Uterus (tissue), 4 donors: ENCODE measurements at places on chromosomes 16 and 17.

DNA sequence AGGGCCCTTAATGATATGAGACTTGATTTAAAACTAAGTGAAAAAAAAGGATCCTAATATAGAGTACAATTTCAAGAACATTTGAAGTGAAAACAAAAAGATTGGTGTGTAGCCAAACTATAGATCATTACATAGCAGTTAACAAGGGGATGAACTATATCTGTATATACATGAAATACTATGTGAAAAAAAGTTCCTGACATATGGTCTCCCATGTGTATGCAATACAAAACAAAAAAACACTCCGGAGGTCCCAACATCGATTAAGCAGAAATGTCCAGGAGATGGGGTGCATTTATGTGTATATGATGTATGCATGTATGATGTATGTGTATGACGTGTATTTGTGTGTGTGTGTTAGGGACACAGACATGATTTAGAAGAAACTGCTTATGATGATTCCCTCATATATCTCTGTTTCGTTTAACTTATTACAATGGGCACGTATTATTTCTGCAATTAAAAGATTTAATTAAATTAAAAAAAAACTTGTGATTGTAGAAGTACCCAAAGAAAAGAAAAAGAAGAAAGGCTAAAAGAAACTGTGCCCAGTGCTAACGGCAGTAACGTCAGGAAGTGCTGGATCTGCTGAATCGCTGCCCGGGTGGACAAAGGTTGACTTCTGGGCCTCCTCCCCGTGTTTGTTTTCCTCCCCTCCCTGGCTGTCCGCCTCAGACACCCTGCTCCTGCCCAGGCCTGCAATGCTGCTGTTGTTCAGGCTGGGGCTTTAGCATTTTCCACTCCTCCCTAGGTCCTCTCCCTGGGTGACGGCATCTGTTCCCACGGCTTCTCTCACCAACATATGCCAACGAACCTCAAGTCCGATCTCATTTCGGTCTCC is 36.9 kb downstream of the TBX4 start:
- no peak for DNase-seq

- DNase-seq: no peak
These were observed 186.5 kb downstream of the KATNIP start for GRCh38 chr16:27736431-27736830.

GRCh38 chr16:81589975-81590650 is 145.5 kb downstream of the CMIP start:
- DNase-seq: no peak

- no peak for DNase-seq
These were observed 62.6 kb downstream of the AXIN2 start for GRCh38 chr17:65498816-65499215.

DNA sequence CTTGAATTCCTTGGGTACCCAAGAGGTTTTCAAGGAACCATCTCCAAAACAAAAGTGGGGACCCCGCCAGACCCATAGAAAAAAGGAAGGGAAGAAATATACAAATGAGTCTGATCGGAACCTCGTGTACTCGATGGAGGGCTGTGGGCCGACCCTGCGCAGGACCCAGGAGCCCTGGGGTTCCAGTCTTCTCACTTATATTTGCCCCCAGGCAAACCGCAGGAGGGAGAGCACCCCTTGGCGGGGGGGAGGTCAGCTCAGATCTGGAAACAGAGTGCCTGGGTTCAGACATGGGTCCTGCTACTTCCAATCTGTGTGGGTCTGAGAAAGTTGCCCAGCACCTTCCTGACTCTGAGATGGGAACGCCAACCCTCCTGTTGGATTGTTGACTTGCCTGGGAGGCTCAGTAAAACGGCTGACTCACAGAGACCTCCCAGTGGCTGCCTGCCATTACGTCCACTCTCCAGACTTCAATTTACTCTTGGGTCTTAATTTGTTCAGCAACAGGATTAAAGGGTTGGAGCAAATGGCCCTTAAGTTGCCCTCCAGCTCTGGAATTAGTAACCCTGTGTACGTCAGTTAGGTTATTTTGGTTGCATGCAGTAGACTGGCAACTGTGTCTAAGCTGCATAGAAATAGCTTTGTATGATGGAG is 24.9 kb upstream of the CACNG4 start:
- no peak for DNase-seq

DNA sequence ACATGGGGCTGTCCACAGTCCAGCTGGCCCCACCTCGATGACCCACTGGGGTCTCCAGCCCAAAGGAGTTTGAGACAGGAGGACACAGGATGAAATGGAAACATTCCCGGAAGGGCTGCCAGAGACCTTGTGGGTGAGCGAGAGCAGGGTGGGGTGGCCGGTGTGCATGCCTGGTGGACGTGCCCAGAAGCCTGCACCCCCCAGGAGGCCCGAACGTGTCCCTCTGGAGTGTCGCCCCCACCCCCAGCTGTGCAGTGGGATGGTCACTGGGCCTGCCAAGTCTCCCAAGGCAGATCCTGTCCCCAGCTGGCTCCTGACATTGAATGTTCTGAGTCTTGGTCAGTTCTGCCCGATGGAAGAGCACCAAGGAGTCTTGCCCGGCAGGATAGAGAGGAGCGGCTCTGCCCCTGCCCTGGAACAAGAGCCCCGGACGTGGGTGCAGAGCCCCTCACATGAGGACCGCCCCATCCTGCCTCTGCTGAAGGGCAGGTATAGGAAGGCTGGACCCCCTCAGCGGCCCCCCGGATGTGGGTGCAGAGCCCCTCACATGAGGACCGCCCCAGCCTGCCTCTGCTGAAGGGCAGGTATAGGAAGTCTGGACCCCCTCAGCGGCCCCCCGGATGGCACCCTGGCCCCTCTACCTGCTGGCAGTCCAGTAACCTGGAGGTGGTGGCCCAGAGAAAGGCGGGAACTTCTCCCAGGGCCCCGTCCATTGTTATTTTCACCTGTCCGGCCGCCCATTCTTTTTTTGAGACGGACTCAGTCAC is 3.1 kb upstream of the CAPN15 start:
- no peak for DNase-seq

- DNase-seq: no peak
These were observed 31.3 kb downstream of the TVP23A start for GRCh38 chr16:10787304-10787703.

- no peak for DNase-seq
These were observed 40.2 kb downstream of the ZNF750 start for GRCh38 chr17:82799591-82799990.

DNA sequence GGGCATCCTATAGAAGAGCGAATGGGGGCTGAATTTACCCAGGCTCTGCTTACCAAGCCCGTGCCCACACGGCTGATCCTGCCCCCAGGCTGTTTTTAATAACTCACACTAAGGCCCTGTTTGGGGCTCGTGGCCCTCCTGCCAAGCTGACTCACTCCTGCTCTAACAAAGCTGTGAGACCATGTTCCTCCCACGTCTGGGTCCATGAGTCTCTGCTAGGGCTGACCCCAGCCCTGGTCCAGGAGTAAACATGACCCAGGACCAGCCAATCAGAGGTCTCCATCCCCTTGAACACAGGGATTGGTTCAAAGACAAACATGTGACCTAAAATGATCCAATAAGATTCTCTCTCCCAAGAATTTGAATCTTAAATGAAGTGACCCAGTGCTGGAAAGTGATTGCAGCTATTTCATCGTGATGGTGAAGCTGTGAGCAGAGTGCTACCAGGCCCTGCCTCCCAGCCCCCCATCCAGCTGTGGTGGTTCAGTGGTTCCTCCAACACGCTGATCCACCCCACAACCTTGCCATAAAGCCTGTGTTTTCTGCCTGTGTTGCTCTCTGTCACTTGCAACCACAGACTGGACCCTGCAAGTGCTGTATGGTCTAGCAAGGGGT is 57.2 kb downstream of the C16orf82 start:
- no peak for DNase-seq

DNA sequence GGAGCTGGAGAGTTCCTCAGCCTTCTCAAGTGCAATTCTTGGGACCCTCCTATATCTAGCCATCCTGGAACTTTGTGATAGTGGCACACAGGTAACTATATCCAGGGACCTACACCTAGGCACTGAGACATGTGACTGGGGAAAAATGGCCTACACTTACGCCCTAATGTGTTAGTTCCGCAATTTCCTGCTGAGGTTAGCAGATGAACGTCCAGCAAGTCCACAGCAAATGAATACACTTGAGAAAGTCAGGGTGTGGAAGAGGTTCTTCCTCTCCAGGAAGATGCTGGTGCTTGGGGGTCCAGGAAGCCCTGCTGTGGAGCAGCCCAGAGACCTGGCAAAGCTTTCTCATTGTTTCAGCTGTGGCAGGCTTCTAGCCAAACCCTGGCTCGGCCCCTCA is 20.8 kb downstream of the PIK3R5 start:
- no peak for DNase-seq

DNA sequence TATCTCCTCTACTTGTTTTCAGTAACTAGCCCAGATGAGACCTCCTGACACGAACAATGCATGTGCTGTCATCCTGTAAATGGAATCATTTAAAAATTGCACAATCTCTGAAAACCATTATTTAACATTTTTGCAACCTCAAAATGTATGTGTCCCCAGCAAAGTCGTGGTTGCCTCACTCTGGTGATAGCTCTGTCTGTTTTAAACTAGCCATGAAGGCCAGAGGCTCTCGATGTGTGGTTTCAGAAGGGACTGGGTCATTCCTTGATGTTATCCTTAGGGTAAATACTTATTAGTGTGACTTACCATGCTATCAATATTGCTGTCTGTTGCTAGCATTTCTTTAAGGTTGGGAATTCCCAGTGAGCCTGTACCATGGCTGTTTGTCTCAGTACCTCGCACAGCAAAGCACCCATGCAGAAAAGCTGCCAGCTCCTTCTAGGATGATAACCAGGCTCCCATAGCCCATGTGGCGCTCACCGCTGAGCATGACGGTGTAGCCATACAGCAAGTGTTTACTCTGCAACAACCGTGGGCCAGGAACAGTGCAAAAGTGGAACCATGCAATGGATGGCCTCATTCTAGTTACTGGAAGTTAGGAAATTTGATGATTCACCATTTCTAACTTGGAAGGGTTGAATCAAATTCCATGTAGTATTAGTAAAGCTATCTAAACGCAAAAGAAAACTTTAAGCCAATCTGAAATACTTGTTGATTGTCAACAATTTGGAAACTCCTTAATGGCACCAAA is 2.9 kb upstream of the PGS1 start:
- no peak for DNase-seq

DNA sequence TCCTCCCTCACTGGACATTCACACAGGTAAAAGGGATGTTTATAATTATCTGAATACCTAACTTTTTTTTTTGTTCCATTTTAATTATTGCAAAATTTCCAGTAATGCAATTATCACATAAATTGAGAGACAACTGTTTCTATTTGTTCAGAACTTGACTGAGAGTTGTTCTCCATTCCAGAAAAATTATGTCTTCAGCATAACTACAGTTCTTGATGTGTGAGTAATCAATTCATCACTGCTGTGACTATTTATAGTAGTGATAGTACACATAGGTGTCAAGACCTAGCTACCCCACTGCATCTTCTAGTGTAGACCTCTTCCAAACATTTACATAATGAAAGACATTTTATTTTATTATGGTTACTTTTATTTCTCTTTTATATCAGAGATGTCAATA is 5.8 kb upstream of the TNRC6A start:
- DNase-seq: no peak

- DNase-seq: no peak
These were observed 14.2 kb downstream of the TRPV1 start for GRCh38 chr17:3594976-3595375.

DNA sequence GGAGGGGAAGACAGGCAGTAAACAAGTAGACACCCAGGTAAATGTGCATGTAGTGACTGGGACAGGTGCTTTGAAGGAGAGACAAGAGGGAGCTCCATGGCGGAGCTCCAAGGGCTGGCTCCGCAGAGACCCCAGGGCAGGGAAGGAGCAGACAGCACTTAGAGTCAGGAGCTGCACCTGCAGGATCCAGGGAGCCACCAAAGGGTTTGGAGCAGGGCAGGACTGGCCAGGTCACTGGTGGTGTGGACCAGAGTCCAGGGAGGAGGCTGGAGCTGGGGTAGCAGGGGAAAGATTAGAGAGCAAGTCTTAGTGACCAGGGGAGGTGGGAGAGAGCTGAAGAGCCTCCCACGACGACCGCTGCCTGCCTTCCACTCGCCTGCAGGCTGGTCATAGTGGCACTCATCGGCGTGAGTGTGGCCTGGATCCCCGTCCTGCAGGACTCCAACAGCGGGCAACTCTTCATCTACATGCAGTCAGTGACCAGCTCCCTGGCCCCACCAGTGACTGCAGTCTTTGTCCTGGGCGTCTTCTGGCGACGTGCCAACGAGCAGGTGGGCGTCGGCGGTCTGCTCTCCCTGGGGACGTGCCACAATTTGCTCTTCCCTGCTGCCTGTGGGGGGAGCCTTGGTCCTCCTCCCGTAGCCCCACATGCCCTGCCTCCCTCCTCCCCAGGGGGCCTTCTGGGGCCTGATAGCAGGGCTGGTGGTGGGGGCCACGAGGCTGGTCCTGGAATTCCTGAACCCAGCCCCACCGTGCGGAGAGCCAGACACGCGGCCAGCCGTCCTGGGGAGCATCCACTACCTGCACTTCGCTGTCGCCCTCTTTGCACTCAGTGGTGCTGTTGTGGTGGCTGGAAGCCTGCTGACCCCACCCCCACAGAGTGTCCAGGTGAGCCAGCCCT is 14.7 kb upstream of the FAM83G start:
- no peak for DNase-seq

DNA sequence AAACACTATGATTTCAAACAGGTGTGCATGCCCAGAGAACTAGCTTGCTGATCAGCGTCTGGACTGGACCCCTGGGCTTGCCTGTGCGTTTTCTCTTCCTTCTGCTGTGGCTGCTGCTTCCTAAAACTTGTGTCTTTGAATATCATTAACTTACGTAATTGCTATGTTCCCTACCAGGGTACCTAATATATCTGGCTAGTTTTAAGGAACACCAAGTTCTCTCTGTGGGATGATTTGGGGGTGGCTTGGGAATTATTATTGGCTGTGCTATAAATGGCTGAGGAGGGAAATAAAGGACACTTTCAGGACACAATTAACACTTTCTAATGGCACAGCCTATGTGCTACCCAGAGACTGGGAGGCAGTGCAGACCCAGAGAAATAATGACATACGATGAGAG is 606.0 kb upstream of the RBFOX1 start:
- no peak for DNase-seq

- peak; percentile 20 for DNase-seq
These were observed 21.5 kb upstream of the PECAM1 start for GRCh38 chr17:64411999-64412771.

DNA sequence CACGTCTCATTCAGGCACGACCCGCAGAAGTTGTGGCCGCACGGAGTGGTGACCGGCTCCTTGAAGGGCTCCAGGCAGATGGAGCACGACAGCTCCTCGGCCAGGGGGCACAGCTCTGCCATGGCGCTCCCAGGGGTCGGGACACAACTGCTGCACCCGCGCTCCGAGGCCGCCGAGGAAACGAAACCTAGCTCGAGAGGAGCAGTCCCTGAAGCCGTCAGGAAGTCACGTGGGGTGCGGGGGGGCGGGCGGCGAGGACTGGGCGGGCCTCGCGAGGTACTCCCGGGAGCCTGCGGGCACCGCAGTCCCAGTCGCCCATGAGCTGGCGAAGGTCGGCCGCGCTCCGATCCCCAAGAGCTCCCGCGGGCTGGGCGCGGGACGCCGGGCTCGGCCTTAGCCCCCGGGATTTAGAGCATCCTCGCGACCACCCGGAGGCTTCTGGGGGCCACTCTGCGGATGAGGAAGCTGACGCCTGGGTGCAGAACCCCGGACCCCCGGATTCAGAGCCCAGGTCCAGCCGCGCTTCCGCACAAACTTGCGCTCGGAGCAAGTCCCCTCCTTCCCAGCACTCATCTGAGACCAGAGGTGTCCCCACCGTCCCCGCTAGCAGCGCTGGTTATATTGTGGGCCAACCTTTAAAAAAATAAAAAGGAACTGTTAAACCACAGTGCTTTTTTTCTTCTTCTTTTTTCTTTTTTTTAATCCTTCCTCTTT is at the start of gene TRIM25:
TRIM25 (minus strand) TSS at position 183 of the 714 bp plus-strand sequence; CDS start at position 122, 61 bp downstream.
- DNase-seq: peak; percentile 94
